ENCODE measurements at places on chromosomes 16 and 17.

GRCh38 chr17:4261452-4261851 lies 2.3 kb downstream of the ANKFY1 start:
- no peak for DNase-seq

GRCh38 chr17:10183931-10184930 lies 14.2 kb downstream of the GAS7 start:
- no peak for DNase-seq

GRCh38 chr16:46757339-46758050 lies 9.4 kb upstream of the MYLK3 start:
- no peak for DNase-seq

- peak; percentile 64 for DNase-seq
Measured at GRCh38 chr16:85428168-85428898, 184.8 kb upstream of the GSE1 start.

DNA sequence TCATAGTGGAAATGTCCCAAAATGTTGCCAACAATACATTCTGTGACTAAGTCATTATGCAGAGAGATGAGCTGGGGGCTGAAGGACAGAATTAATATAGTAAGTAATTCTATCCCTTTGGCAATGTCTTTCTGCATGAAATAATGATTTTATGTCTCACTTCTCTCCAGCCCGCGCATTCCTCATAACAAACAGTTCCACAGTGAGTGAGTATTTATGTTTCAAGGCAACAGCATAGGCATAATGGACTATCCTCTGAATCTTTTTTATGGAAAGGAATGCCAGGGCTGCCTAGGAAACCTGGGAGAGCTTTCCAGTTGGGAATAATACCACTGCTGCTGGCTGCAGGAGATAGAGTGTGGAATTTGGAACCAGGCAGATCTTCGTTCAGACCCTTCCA lies 477.7 kb downstream of the HS3ST4 start:
- DNase-seq = no peak

DNA sequence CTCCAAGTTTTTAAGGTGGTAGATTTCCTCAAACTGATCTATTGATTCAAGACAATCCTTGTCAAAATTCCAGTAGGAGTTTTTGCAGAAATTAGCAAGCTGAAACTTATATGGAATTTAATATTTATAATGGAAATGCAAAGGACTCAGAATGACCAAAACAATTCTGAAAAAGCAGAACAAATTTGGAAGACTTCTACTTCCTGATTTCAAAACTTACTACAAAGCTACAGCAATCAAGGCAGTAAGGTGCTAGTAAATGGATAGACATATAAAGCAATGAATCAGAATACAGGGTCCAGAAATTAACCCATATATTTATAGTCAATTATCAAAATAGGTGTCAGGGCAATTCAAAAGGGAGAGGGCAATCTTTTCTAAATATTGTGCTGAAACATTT lies 11.8 kb upstream of the IL21R start:
- no peak for DNase-seq

- DNase-seq = no peak
Measured at GRCh38 chr17:60590070-60590469, 9.9 kb upstream of the PPM1D start.

- no peak for DNase-seq
Measured at GRCh38 chr16:31664683-31665482, 137.2 kb downstream of the AHSP start.

Data from activated naive CD4-positive, alpha-beta T cell treated with anti-CD3 and anti-CD28 coated beads for 36 hours (primary cell).